ENCODE measurements at places on chromosomes 16 and 17.

DNA sequence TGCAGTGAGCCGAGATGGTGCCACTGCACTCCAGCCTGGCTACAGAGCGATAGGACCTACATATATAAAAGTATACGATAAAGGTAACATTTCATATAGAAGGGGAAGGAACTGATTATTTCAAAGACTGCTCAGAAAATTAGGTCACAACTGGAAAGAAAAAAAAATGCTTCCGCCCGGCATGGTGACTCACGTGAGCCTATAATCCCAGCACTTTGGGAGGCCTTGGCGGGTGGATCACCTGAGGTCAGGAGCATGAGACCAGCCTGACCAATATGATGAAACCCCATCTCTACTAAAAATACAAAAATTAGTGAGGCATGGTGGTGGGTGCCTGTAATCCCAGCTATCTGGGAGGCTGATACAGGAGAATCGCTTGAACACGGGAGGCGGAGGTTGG lies 7.8 kb downstream of the TEX14 start:
- DNase-seq: no peak

- no peak for DNase-seq
Observed at GRCh38 chr16:88378401-88378800, 4.4 kb upstream of the ZNF469 start.

GRCh38 chr17:4768298-4768697 lies 3.4 kb upstream of the TM4SF5 start:
- no peak for DNase-seq

- peak; percentile 91 for DNase-seq
Observed at GRCh38 chr17:31524926-31525800, 133.7 kb downstream of the RAB11FIP4 start.

DNA sequence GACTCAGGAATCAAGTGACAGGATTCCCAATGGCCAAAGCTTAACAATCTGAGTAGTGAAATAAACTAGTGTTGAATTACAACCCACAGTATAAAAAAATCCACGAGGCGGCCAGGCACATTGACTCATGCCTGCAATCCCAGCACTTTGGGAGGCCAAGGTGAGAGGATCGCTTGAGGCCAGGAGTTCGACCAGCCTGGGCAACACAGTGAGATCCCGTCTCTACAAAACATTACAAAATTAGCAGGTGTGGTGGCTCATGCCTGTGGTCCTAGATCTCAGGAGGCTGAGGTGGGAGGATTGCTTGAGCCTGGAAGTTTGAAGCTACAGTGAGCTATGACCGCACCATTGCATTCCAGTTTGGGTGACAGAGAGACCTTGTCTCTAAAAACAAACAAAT lies 133.8 kb downstream of the CPPED1 start:
- no peak for DNase-seq

Measured in stimulated activated CD8-positive, alpha-beta memory T cell treated with anti-CD3 and anti-CD28 coated beads, Interleukin-7, amount 100 ng/mL, for 24 hours (primary cell).